ENCODE measurements at places on chromosomes 5 and 9. TPM values are rescaled to one million over a fixed set of nuclear protein-coding genes. Genes with fewer than 3 reads are reported as not detected.

The LCN15 gene
- not detected for total RNA-seq

The SLC22A4 gene
- 2.8 TPM for total RNA-seq

The CHSY3 gene
- total RNA-seq: 11.2 TPM

The TAF9 gene
- total RNA-seq: 31.8 TPM

The TAF11L12 gene
- not detected for total RNA-seq

The SH2D3C gene
- 18.9 TPM for total RNA-seq

The OR1Q1 gene
- total RNA-seq: not detected

The WDR38 gene
- total RNA-seq: not detected

The HRH2 gene
- total RNA-seq: 2.4 TPM

The TNFSF15 gene
- 2.1 TPM for total RNA-seq

The SV2C gene
- 1.5 TPM for total RNA-seq

The EDIL3 gene
- 29.3 TPM for total RNA-seq

The FPGS gene
- 141 TPM for total RNA-seq

The OTP gene
- not detected for total RNA-seq

The RXRA gene
- 58.2 TPM for total RNA-seq

The C6 gene
- total RNA-seq: 37.6 TPM

The PDE6A gene
- not detected for total RNA-seq

The SHROOM1 gene
- 29.1 TPM for total RNA-seq

The FAM170A gene
- total RNA-seq: not detected

The GFI1B gene
- total RNA-seq: not detected

The BARHL1 gene
- not detected for total RNA-seq

The RELL2 gene
- 2.1 TPM for total RNA-seq

The C9orf50 gene
- total RNA-seq: 1.6 TPM

The RNF183 gene
- total RNA-seq: 0.20 TPM

The PIP5K1B gene
- 2.7 TPM for total RNA-seq

The PKD2L2 gene
- not detected for total RNA-seq

The BARX1 gene
- not detected for total RNA-seq

The FOXD4 gene
- not detected for total RNA-seq

The LCN9 gene
- total RNA-seq: not detected

The OCLN gene
- 8.2 TPM for total RNA-seq

The PTGDS gene
- 7,669 TPM for total RNA-seq

The CDX1 gene
- 2.5 TPM for total RNA-seq

The ARL14EPL gene
- total RNA-seq: 0.21 TPM

The SMIM32 gene
- total RNA-seq: not detected

The DND1 gene
- total RNA-seq: 6.1 TPM

The CARTPT gene
- not detected for total RNA-seq

The NUTM2G gene
- total RNA-seq: not detected

The CER1 gene
- total RNA-seq: not detected

The MRPS30 gene
- total RNA-seq: 65.1 TPM

The TMEM171 gene
- 0.66 TPM for total RNA-seq

The PCDHGB6 gene
- total RNA-seq: 9.2 TPM

The KCNV2 gene
- not detected for total RNA-seq

All from tibial nerve (tissue), 4 donors.